Activated gamma-delta T cell (primary cell): ENCODE measurements at places on chromosomes 4 and X.

DNA sequence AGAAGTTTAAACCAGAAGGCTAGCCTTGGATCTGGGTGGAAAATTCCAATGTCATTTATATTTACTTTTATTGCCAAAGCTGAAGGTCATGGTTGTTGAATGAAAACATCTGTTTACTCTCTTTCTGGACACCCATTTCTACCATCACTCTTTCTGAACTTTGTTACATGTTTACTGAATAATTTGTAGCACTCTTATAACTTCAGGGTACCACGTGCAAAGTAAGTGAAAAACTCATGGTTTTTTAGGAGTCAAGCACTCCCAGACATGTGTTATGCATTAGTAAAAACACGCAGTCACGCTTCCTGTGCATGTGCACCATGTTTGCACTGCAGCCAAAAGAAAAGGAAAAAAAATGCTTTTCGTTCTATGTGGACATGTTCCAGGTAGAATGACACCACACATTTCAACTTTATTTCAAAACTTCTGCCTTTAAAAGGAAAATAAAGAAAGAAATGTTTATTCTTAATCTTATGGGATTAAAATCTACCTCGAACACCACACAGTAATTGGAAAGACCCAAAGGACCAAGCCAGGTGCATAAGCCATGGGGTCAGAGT is 31.4 kb upstream of the ADH1C start:
- DNase-seq, result no peak

DNA sequence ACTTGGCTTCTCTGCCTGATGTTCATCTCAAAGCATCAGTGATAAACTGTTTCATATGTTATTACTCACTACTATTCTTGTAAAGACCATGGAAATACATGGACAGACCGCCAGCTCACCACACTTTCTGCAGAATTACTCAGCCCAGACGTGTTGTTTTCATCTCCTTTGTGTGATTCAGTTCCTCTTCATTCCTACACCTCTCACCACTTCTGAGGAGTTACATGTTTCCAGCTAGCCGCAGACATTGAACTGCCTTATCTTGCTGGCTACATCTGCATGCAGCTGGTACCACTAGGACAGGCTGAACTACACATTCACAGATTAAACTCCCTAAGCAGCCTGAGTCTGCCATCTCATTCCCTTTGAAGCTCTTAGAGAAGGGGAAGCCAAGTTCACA is 443.2 kb upstream of the FGF16 start:
- no peak for DNase-seq

GRCh38 chr4:22906045-22906444 is 213.3 kb downstream of the GBA3 start:
- DNase-seq, result no peak

GRCh38 chrX:146481735-146482134 is 327.8 kb upstream of the CXorf51B start:
- DNase-seq, result no peak

DNA sequence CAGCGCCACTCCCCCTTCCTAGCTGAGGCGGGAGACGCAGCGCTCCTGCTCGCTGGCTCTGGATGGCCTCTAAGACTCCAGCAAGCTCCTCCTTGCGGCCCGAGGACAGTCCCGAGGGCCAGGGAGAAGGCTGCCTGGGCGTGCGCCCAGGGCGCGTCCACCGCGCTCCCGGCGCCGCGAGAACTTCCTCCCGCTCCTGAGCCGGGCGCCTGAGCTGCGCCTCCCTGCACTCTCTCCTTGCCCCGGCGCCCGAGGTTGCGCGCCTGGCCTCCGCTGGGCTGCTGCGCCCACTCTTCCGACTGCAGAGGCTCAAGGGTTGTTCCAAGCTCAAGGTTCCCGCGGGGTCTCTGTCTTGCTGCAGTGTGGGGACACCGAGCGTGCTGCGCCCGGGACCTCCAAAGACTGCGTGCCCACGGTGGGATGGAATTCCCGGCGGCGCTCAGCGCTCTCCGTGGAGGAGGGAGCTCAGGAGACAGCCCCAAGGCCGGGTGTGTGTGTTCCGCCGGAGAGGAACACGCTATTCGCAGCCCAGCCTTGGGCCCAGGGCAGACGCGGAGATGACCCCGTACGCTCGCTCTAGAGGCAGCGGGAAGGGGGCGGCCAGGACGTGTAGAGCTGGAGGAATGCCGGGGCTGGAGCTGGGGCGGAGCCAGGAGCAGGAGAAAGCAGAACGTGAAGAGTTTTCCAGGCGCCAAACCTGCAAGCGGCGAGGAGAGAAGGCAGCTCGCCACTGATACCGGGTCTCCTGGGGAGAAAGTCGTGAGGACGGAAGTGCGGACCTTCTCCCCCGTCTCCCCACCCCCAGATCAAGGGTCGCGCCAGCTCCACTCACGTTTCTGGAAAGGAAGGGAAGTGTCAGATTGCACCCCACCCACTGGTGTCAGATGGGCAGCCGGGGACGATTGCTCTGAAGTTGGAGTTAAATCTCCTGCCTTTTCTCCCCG is at the start of gene ARHGAP6:
TSS of gene ARHGAP6 (minus strand) at position 753 of the 944 bp plus-strand sequence. CDS start 1,092 bp downstream, outside the sequence.
- peak; percentile 5 for DNase-seq

DNA sequence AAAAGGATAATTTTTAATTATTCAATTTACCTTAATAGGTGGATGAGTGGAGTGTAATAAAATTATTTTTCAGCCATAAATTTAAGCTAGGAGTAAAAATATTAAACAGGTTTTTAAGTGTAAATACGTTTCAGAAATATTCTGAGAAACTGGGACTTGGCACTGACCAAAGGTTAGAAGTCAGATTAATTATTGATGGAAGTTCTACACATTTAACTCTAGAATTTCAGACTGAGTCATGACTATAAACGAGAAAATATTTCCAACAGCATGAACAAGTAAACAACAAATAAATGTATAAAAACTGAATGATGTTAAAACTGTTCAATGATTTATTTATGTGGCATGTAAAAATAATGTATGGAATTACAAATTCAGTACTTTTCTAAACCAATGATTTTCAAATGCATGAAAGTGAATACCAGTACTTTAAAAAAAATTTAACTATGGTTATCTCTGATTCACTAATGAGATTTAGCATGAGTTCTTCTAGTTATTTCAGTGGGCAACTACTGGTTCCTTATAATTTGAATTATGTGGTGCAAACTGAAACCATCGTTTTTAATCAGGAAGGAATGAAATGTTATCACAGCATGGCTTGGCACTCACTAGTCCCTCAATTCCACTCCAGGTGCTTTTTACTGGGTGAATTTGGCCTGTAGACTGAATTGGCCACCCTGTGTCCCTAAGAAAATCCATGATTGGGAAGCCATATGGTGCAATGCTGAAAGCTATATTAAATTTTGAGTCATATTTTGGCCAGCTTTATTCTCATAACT is 244.2 kb downstream of the FSTL5 start:
- no peak for DNase-seq
